Occipital lobe (tissue), 3 donors: ENCODE measurements at places on chromosomes 7 and 10. TPM values are rescaled to one million over a fixed set of nuclear protein-coding genes. Genes with fewer than 3 reads are reported as not detected.

- peak; percentile 58 for DNase-seq
These were observed 576 bp upstream of the CSGALNACT2 start for GRCh38 chr10:43137717-43138020.

GRCh38 chr10:22644222-22644621 is 70.2 kb downstream of the PIP4K2A start:
- DNase-seq: no peak

DNA sequence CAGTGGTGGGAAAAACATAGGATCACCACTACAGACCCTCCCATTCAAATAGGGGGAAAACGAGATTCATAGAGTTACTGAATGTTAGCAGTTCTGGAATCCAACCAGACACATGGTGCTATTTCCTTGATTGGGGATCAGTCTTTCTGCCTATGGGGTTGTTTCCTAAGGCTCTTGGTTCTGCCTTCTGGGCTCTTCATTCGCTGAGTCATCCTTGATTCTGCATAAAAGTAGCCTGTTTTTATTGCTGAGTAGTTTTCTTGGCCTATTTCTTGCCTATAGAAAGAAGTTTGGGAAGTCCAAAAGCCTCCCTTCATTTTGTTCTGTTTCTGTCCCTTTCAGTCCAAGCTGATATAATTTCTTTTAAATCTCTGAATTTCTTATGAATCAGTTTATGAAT is 99.3 kb upstream of the OIT3 start:
- no peak for DNase-seq

DNA sequence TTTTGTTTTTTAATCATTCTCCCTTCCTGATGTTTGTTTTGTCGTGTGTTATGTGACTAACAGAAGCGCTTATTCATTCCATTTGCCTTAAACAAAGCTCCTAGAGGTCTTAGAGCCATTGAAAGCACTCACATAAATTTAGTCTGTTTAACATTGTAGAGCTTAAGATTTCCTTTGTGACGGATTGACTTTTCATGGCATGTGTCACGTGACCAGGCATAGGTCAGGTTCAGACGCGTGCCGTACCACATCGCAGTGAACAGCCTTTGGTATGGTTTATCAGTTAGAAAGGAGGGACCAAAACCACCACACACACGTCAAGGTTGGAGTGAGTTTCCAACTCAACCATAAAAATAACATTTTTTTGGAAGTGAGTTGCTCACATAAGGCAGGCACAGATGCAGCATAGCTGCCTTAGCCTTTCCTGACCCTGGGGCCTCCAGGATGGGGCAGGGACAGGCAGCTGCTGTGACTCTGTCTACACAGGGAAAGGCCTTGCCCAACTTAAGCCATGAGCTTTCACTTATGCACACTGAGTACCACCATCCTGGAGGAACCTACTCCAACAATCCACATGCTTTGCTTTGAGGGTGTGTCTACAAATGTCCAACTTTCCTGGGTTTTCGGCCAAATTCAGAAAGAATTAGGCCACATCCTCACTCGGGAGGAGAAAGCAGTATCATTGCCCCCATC is 55.5 kb downstream of the WDFY4 start:
- DNase-seq: no peak

The CNPY1 gene
- total RNA-seq: 0.16 TPM

The RHEB gene
- total RNA-seq: 83.9 TPM
